Right lung (tissue), 10 donors: ENCODE measurements at places on chromosomes 12 and 14. TPM values are rescaled to one million over a fixed set of nuclear protein-coding genes. Genes with fewer than 3 reads are reported as not detected.

DNA sequence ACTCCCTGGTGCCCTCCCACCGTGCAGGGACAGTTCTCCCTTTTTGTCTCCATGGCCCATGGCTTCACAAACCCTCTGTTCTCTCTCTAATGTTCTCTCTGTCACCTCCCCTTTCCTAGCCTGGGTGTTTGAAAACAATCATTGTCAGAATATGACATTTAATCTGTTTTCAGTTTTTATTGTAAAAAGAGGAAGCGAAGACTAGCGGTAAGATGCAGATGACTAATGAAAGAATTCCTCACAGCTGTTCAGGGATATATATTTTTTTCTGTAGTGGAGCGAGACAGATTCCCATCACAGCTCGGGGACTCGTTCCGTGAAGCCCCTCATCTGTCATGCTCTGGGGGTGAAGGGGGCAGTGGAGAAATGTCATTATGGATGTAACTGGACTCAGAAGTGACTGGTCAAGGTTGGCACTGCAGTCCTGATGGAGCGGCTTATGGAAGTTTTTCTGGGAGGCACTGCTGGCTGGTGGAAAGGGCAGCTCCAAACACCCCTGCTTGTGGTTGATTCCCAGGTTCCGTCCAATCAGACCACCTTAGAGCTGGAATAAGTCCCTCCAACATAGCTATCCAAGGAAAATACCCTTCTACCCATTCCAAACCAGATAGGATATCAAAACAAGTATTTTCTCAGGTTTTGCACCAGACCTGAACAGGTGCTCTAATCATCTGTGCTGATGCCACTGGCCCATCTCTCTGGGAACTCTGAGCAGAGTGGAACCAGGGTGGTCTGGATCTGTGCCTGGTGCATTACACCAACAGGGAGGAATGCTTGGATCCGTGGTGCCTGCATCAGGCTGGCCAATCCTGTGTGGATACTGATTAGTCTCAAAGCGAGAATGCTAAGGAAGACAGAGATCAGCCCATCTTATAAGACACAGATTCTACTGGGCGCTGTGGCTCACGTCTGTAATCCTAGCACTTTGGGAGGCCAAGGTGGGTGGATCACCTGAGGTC, 84.7 kb downstream of the GPATCH2L start:
- DNase-seq = no peak

DNA sequence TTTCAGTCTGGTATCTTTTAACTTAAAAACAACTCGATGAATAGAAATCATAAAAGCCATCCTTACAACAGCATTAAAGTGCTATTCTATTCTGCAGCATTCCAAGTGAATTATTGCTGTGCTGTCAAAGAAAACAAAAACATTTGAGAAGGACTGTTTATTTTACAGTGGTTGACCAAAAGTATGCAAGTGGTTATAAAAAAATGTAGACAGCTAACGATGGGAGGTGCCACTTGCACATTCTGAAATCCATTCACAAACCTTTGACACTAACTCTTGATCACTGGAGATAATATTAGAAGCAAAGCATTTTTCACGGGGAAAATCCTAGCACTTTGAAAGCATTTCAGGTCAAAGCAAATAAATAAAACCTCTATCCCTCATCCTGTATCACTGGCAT, 55.6 kb downstream of the HMGA2 start:
- DNase-seq = no peak

DNA sequence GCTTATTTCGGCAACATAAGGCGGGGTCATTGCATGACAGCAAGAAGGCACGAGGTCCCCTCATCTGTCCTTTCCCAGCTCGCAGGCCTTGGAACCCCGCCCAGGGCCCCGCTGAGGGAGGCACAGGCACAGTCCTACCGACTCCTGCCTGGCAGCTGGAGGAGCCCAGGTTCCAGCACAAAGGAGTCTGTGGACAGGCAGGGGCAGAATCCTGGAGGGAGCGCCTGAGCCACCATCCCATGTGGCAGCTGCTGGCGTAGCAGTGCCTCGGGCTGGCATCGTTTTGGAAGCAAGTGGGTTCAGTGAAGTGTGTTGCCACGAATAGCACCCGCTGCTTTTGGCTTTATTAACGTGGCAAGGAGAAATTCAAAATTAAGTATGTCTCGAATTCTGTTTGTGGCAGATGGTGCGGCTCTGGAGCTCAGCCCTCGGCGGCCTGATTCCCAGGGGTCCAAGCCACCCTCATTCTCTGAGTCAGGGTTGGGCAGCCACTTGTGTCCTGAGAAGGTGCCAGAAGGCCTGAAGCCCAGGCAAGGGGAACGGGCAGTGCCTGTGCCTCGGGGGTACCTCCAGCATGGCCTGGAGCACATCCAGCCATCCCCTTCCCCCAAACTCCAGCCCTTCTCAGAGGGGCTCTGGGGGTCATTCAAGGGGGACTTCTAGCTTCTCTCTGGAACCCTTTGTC, 35.9 kb downstream of the SLC8B1 start:
- no peak for DNase-seq

DNA sequence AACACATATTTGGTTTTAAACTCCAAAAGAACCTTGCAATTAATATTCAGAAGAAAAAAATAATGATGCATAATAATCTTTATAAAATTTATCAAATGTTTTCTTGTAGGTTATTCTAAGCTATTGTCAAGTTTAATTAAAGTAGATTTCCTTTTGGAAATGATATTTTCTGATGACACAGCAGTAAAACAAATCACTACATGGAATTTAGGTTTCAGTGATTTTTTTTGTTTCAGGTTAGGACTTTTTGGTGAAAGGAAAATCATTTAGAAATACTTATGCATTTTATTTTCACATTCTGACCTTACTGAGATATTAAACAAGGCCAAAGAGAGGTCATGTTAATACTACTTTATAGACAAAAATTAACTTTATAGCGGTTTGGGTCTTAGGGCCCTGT, 1067.2 kb downstream of the TMTC2 start:
- DNase-seq = no peak

GRCh38 chr14:66432334-66432733, 53.8 kb upstream of the CCDC196 start:
- no peak for DNase-seq

DNA sequence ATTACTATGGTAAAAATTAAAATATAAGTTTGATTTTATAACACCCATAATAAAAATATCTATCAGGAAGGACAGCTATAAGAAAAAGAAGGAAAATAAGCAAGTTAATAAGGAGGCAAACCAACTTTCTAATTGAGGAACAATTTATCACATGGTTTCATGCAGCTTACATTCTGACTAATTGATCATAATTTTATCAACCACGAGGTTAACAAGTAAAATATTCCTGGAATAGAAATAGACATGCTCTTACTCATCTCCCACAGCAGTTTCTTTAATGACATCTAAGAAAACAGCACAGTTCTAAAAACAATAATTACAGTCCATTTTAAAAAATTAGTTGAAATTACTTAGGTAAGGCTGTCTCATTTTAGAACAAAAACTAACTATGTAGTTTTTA, 130.8 kb upstream of the KRR1 start:
- DNase-seq = no peak

- no peak for DNase-seq
Measured at GRCh38 chr12:56164345-56164729, 6.2 kb downstream of the MYL6 start.

- DNase-seq = no peak
Measured at GRCh38 chr14:52355526-52355925, 41.4 kb downstream of the PTGER2 start.

GRCh38 chr14:79084861-79085260, 914.7 kb downstream of the NRXN3 start:
- no peak for DNase-seq

AACS gene
- 24.6 TPM for polyA plus RNA-seq

ZNF84 gene
- 75.6 TPM for polyA plus RNA-seq

RNASE2 gene
- 2.5 TPM for polyA plus RNA-seq

WNT5B gene
- polyA plus RNA-seq = 7.1 TPM

LGALS3 gene
- polyA plus RNA-seq = 45.7 TPM
